NCI-H524 treated with DMSO at 0.1 percent for 48 hours (cell line): ENCODE measurements at places on chromosomes 4 and X.

- DNase-seq: no peak
These were observed 18.9 kb upstream of the RASGEF1B start for GRCh38 chr4:81490403-81491160.

- DNase-seq: no peak
These were observed 537.9 kb upstream of the LCORL start for GRCh38 chr4:18559492-18559891.

DNA sequence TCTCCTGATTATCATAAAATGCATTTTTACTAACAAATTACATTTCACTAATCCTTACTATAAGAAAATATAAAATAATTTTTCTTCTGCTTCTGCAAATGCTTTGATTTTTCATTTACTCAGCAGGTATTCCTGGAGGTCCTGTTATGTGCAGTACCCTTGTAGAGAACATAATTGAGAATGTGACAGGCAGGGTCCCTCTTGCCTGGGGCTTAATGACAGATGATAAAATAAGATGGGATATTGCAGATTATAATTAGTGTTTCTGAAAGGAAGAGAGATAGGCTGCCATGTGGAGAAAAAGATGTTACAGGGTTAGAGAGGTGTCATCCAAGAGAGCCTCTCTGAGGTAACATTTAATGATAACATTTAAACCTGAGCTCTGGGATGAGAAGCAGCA, 128.9 kb downstream of the MAD2L1 start:
- no peak for DNase-seq

DNA sequence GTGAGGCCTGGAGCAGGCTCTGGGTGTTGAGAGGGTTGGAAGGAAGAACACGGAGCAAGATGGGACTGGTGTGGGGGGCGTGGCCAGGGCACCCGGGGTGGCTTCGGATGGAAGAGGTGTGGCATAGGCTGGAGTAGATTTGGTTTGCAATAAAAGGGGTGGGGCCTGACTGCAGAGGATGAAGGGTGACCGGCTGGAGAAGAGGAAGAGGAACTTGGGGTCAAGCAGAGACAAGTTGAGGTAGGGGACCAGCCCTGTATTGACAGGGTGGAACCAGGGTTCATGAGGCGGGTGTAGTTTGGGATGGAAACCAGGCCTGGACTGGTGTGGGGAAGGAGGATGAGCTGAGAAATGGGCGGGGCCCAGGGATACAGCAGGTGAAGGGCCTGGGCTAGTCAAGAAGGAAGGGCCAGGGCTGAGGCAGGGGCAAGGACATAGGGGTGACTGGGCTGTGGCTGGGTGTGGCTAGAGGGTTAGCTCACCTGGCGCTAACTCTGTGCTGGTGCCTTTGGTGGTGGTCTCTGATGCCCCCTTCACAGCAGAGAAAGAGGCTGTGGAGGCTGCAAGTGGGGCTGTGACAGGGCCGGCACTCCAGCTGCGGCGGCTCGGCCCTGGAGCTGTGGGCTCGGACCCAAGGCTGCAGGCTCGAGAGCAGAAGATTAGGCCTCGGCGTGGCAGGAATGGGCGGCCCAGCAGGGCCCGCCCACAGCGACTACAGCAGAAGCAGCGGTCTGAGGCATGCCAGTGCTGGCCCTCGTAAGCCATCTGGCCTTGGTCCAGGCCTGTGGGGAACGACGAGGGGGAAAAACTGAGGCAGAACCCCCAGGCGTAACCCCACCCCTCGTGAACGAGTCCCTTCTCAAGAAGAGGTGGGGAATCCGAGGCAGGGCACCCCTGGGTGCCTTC, 5.0 kb downstream of the PLP2 start:
- DNase-seq: no peak

DNA sequence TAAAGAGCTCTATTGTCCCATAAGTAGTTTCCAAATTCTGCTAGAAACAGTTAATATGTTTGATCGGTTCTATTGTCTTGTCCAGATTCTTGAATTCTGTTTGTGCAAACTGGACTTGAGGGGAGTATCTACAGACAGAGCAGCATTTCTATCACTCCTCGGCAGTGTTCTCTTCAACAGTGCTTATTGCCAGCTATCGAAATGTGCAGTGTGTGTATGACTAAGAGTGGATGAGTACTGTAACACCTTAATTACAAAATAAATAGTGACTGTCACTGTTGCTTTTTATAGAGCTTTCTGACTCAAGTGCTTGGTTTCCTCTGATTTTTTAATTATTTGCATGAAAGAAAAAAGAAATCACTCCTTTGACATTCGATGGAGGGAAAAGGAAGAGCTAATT, 274.6 kb downstream of the RPA4 start:
- no peak for DNase-seq
